ENCODE measurements at places on chromosomes 2 and 18. TPM values are rescaled to one million over a fixed set of nuclear protein-coding genes. Genes with fewer than 3 reads are reported as not detected.

DNA sequence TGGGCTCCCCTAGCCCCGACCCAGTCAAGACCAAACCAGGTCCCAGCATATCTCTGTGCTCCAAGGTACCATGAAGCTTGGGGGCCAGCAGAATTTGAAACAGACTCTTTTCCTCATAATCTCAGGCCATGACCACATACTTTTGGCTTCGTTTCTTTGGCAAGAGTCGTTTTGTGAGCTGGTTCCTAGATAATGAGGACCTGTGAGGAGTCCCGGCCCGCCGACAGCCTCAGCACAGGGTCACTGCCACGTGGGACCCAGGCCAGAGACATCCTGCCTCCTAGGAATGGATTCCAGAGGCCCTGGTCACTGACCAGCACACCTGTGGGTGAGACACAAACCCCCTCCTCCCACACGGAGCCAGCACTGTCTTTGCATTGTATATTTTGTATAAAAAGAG is 73.5 kb downstream of the VAPA start:
- DNase-seq, result no peak

- no peak for DNase-seq
Observed at GRCh38 chr2:38806015-38806732, 28.2 kb downstream of the GEMIN6 start.

Gene KIF1A
- total RNA-seq, result not detected

DNA sequence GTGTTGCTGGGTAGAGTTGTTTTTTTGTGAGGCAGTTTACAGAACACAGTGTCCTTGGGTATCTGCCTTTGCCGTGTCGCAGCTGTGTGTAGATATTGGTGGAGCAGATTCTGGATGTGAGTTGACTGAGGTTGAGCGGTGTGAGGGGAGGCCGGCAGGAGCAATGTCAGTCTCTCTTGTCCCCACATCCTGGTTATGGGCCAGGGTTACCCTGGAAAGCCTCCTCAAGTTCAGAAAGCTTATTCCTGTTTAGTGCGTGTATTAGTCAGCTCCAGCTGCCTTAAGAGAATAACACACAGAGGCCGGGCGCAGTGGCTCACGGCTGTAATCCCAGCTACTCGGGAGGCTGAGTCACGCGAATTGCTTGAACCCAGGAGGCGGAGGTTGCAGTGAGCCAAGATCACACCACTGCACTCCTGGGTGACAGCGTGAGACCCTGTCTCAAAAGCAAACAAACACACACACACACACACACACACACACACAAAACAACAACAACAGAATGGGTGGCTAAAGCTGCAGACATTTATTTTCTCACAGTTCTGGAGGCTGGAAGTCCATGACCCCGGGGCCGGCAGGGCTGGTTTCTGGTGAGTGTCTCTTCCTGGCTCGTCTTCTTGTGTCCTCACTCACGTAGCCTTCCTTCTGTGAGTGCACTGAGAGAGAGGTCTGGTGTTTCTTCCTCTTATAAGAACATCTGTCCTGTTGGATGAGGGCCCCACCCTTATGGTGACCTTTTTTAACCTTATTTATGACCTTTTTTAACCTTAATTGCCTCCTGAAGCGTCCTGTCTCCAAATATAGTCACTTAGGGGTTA is 5.1 kb downstream of the NCK2 start:
- no peak for DNase-seq

GRCh38 chr2:45438872-45439665 is 172.0 kb downstream of the SRBD1 start:
- DNase-seq, result no peak

DNA sequence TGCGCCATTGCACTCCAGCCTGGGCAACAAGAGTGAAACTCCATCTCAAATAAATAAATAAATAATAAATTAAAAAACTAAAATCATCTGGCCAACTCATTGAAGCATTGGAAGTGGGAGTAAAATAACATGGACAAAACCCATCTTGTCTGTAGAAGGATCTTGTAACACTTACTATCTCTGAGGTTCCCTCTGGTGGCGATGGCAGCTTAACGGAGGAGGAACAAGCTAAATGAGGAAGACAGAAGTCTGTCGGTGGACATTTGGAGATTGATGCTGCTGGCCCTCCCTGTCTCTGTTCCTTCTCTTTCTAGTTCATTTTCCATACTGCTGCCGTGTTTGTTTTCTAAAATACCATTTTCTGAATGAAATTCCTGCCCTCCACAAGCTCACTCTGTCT is 43.4 kb downstream of the ZCCHC2 start:
- peak; percentile 1 for DNase-seq

Gene IL1F10
- total RNA-seq, result not detected
